ENCODE measurements at places on chromosomes 12 and 14. TPM values are rescaled to one million over a fixed set of nuclear protein-coding genes. Genes with fewer than 3 reads are reported as not detected.

GRCh38 chr12:1924996-1925683, 6.7 kb upstream of the CACNA2D4 start:
- peaks cover 4% of the 10 kb centered on the region for H3K27me3 ChIP-seq
- no peaks in the 10 kb centered on the region for H3K4me1 ChIP-seq
- peak; percentile 37 for DNase-seq

DNA sequence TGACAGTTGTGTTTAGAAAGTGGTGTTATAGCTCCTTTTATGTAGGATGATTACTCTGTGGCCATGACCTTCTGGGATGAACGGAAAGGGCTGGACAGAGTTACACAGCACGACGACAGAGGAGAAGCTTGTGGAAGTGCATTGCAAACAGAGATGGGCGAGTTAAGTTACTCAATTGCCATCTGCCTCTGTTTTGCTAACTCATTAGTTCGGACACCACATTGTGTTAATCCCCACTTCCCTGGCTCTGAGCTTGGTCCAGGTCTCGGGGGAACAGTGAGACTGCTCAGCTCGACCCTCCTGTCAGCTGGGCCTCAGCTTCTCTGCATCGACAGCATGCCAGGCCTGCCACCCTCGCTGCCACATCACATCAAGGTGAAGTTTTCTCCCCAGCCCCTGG, 408.0 kb downstream of the ZFP36L1 start:
- H3K4me1 ChIP-seq = peaks cover 29% of the 10 kb centered on the region
- no peaks in the 10 kb centered on the region for H3K36me3 ChIP-seq
- H3K27ac ChIP-seq = peak overlapping the region; percentile 71
- no peak overlapping the region for H3K4me3 ChIP-seq

DNA sequence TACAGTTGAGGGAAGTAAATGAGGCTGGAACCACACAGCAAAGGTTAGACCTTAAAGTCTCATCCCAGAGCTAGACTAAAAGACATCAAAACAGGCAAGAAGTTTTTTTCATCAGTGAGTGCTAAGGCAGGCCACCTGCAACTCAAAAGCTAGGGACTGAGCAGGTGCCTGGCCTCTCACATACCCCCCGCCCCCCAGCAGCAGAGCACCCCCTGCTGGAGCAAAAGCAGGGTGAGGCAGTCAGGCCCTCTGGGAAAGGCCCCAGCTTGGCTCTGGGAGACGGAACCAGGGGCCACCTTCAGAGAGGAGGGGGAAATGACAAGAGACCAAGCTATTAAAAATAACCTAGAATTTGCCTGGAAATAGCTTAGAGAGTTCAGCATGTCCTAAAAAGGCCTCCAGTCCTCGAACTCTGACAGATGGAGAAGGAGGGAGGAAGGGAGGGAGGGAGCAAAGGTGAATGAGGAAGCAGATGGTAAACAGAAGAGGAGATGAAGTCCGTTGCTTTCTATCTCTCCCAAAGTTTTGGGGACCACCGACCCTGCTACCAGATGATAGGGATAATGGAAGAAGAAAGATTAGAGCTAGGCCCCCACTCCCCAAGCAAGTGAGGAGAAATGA, 1.8 kb downstream of the ITGA7 start:
- no peak overlapping the region for H3K27ac ChIP-seq
- DNase-seq = no peak
- H3K36me3 ChIP-seq = no peaks in the 10 kb centered on the region
- H3K4me1 ChIP-seq = peaks cover 17% of the 10 kb centered on the region
- peaks cover 11% of the 10 kb centered on the region for H3K27me3 ChIP-seq

GRCh38 chr12:123428591-123428990, 7.9 kb downstream of the RILPL2 start:
- no peak overlapping the region for H3K4me3 ChIP-seq
- H3K27me3 ChIP-seq = no peaks in the 10 kb centered on the region
- H3K36me3 ChIP-seq = peaks cover 49% of the 10 kb centered on the region

- no peaks in the 10 kb centered on the region for H3K27me3 ChIP-seq
- DNase-seq = no peak
- no peak overlapping the region for H3K27ac ChIP-seq
- H3K4me3 ChIP-seq = no peak overlapping the region
- no peaks in the 10 kb centered on the region for H3K36me3 ChIP-seq
Measured at GRCh38 chr14:34665785-34666435, 36.0 kb upstream of the SNX6 start.

DNA sequence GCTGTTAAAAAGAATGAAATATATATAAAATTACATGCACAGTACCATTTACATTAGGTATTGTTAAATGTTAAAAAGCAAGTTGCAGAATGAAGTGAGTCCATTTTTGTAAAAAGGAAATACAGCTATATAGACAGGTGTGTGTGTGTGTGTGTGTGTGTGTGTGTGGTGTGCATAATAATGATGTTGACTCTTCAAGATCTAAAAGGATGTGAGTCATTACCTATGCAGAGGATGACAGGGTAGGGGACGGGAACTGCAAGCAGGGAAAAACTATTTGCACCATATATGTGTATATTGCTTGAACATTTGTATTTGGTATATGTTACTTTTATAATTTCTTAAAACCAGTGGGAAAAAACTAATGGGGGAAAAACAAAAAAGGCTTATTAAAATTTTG, 3.1 kb downstream of the C14orf39 start:
- H3K36me3 ChIP-seq = no peaks in the 10 kb centered on the region
- DNase-seq = no peak
- H3K27ac ChIP-seq = no peak overlapping the region
- H3K4me1 ChIP-seq = no peaks in the 10 kb centered on the region
- peaks cover 49% of the 10 kb centered on the region for H3K27me3 ChIP-seq
- no peak overlapping the region for H3K4me3 ChIP-seq

GRCh38 chr14:106185837-106186233, 659.5 kb downstream of the TMEM121 start:
- H3K4me3 ChIP-seq = no peak overlapping the region
- H3K27ac ChIP-seq = no peak overlapping the region
- no peaks in the 10 kb centered on the region for H3K36me3 ChIP-seq
- H3K27me3 ChIP-seq = peaks cover 12% of the 10 kb centered on the region
- no peaks in the 10 kb centered on the region for H3K4me1 ChIP-seq
- no peak for DNase-seq

DNA sequence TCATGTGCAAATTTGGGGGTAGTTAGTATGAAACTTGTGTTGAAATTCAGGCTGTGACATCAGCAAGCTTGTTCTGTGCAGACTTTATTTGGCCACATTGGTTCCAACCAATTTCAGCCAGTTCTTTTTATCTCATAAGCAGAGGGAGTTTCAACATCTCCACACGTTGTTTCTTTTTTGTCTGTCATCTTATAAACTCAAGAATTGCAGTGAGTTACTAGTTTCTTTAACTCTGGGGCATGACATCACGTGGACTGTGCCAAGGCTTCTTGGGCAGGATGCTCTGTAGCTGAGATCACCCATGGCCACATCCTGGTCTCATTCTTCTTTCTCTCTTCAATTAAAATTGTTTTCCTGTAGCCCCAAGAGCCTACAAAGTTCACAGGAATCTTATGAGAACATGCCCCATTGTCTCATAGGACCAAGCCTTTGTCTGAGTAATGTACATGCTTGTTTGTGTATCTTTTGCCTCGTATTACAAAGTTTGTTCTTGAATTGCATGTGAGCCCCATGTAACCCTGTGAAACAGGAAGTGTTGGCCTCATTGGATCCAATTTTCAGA, 982.0 kb upstream of the TMEM132C start:
- H3K27me3 ChIP-seq = peaks cover 9% of the 10 kb centered on the region
- DNase-seq = no peak
- no peaks in the 10 kb centered on the region for H3K36me3 ChIP-seq
- H3K4me3 ChIP-seq = no peak overlapping the region

DNA sequence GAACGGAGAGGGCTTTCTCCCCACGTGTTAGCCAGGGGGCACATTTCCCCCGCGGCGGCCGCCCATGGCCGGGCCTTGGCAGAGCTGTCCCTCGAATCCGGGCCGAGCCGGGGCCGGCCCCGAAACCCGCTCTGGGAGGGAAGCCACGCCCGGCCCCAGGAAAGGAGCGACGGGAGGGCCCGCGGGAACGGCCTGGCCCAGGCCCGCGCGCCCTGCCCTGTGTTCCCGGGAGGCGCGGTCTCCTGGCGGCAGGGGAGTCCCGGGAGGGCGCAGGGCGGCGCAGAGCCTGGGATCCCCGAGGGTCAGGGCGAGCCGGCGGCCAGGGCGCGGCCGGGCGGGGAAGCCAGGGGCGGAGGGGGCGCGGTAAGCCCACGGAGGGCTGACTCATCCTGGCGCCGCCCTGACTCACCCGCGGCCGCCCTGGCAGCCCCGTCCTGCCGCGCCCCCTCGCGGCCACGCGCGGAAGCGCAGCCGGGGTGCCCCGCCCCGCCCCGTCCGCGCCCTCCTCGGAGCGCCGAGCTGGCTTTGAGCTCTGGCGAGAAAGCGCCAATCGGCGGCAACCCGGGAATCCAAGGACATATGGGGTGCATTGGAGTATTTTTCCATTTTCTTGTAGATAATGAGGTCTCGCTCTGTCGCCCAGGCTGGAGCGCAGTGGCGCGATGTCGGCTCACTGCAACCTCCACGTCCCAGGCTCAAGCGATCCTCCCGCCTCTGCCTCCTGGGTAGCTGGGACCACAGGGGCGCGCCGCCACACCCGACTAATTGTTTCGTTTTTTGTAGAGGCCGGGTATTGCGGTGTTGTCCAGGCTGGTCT, 31.8 kb upstream of the PLEKHG6 start:
- peak; percentile 96 for DNase-seq
- H3K36me3 ChIP-seq = no peaks in the 10 kb centered on the region
- H3K27me3 ChIP-seq = no peaks in the 10 kb centered on the region
- peak overlapping the region; percentile 60 for H3K4me3 ChIP-seq

DNA sequence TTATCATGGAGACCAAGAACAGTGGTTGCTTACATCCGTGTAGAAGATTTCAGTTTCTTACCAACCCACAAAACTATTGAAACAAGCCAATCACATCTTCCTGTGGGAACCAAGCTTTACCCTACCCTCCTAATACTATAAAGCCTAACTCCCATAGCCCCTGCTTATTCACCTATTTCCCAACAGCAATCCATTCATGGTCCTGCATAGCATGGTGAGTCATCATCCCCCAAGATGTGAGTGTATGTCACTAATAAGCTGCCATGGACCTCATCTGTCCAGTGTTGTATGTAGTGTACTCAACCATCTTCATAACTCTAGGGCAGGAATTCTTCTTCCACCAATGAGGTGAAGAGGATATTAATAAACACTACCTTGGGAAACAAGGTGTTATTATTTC, 1620.4 kb upstream of the FLRT2 start:
- H3K27me3 ChIP-seq = no peaks in the 10 kb centered on the region
- no peak overlapping the region for H3K4me3 ChIP-seq
- no peaks in the 10 kb centered on the region for H3K36me3 ChIP-seq
- no peaks in the 10 kb centered on the region for H3K4me1 ChIP-seq
- no peak overlapping the region for H3K27ac ChIP-seq
- DNase-seq = no peak

GRCh38 chr14:41718477-41719166, 111.9 kb downstream of the LRFN5 start:
- no peaks in the 10 kb centered on the region for H3K4me1 ChIP-seq
- no peaks in the 10 kb centered on the region for H3K36me3 ChIP-seq
- no peak overlapping the region for H3K4me3 ChIP-seq
- no peak for DNase-seq
- no peak overlapping the region for H3K27ac ChIP-seq
- no peaks in the 10 kb centered on the region for H3K27me3 ChIP-seq

- peaks cover 60% of the 10 kb centered on the region for H3K27me3 ChIP-seq
- H3K4me1 ChIP-seq = peaks cover 43% of the 10 kb centered on the region
- peak; percentile 23 for DNase-seq
Measured at GRCh38 chr12:57237596-57237931, 8.1 kb downstream of the SHMT2 start.

DNA sequence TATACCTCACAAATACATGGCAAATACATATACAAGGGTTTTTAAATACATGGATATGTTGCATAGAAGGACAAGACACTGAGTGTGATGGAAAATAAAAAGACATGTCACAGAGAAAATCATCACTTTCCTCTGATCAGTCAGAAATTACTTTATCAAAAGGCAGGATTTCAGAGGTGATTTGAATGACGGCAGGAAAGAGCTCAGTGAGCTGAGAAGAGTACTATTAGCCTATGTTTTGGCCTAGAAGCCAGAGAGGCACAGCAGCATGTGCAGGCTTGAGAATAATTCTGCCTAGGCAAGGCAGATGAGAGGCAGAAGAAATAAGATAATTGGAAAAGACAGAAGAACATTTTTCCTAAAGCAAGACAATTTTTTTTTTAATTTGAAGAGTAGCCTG, 94.9 kb downstream of the BCAT1 start:
- no peak for DNase-seq
- no peak overlapping the region for H3K4me3 ChIP-seq
- no peaks in the 10 kb centered on the region for H3K4me1 ChIP-seq
- H3K36me3 ChIP-seq = no peaks in the 10 kb centered on the region

DNA sequence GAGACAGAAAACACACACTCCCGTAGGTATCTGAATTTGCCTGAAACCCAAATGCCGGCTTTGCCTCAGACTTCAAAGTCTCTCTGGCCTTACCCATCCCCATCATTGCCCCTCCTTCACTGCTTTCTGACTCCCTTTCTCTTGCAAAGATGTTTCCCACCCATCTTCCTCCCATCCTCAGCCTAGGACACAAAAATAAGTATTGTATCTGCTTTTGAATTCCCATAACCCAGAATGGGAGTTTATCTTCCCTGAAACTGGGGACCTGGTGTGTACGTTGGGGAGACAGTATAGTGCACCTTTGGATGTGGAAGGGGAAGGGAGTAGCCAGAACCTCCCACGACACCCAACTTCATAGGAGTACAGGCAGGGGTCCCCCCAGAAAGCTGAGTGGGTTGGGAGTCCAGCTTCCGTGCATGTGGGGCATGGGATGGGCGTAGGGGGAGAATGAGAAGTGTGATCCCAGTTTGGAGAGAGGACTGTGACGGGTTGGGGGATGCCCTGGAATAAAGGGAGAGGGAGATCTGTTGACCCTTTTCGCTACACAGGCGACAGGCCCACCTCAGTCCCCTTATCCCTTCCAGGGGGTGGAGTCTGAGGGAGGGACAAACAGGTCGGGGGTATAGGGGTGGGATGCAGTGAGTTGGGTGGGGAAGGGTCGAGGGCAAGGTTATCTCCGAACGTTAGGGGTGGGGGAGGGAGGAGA, 488 bp upstream of the KIF5A start:
- peaks cover 13% of the 10 kb centered on the region for H3K4me1 ChIP-seq
- no peak overlapping the region for H3K27ac ChIP-seq
- H3K4me3 ChIP-seq = peak overlapping the region; percentile 38

The IL23A gene
- total RNA-seq = 0.81 TPM

The TMEM119 gene
- total RNA-seq = 43.8 TPM

The C12orf50 gene
- not detected for total RNA-seq

The SPATS2 gene
- 12.6 TPM for total RNA-seq

The KRT78 gene
- total RNA-seq = not detected

The COX14 gene
- total RNA-seq = 68.5 TPM

The FAM90A1 gene
- 0.43 TPM for total RNA-seq

Measured in upper lobe of right lung (tissue), 1 donor.